ENCODE measurements at places on chromosomes 13 and 19.

- no peak for DNase-seq
Observed at GRCh38 chr19:29896802-29897201, 45.2 kb upstream of the URI1 start.

DNA sequence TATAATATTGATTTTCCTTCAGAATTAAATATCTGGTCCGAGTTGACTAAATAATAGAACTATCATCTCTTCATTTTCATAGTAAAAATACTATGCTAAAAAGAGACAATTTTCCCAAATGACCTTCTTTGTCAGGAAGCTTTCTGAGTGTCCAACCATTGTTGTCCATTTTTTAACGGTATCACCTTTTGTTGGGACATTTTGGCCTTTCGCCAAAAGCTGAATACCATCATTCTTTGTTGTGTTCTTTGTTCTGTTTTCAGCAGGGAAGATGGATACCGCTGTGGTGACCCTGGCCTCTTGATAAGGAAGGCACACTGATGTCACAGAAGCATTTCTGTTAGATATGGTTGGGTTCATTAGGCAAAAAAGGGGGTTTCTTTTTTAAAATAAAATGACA is 654.4 kb upstream of the GPC6 start:
- no peak for DNase-seq

DNA sequence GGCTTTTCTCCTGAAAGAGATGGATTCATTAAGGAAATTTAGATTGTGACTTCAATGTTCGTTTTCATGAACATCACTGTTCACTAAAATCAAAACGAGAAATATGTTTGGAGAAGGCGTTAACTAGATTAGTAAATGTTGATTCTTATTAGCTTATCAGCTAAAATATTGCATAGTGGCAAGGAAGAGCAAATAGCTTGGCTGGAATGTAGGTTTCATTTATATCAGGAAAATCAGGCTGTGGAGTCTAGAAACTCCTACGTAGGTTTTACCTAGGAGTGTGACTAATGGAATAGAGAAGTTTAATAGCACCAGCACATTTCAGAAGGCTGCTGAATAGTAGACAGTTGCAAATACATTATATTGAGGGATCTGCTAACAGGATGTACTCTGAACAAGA is 344.9 kb downstream of the LIG4 start:
- DNase-seq: no peak

DNA sequence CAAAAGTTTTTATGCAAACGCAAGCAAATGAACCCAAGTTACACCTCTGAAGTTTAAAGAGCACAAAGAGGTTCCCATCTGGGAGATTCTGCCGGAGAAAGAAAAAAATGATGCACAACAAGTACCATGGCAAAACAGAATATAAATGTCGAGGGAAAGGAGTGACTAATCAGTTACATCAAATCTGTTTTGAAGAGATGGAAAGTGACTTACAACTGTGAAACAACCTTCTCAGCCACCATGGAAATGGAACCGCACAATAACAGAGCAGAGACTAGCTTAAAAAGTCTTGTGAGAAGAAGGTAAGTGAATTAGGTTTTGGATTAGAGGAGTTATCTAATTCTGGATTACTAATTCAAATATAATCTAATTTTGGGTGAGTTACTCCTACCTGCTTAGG is 2.4 kb downstream of the HSPH1 start:
- no peak for DNase-seq

DNA sequence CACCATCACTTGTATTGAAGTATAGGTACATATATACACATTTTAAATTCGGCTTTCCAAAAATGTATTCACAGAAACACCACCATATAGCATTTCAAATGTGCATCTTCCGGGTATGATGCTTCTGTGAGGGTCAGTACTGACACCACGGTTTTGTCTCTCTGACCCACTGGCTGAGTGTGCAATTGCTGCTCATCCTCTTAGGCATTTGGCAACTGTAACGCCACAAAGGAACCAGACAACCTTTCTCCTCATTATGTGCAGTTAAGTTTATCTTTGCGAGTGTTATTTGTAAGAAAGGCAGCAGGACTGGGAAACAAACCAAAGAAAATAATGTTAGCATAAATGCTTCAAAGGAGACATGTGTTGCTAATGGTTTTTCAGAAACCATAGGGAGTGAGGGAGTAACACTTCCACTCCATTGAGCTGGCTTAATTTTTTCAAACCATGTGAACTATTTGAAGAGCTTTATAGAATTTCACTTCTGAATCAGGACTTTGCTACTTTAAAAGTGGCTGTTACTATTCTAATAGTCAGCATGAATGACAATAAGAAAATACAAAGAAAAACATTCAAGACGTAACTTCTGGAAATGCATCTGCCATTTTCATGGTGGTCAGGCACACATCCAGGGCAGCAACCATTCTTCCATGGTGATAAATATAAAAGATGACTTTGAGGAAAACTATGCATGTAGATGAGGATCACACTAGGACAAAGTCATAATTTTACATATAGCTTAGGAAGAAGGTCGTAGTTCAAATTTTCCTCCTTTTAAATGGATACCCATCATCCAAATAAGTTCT is 423.3 kb downstream of the MZT1 start:
- no peak for DNase-seq

GRCh38 chr19:57664269-57665127 is 4.2 kb upstream of the ZSCAN4 start:
- DNase-seq: no peak

DNA sequence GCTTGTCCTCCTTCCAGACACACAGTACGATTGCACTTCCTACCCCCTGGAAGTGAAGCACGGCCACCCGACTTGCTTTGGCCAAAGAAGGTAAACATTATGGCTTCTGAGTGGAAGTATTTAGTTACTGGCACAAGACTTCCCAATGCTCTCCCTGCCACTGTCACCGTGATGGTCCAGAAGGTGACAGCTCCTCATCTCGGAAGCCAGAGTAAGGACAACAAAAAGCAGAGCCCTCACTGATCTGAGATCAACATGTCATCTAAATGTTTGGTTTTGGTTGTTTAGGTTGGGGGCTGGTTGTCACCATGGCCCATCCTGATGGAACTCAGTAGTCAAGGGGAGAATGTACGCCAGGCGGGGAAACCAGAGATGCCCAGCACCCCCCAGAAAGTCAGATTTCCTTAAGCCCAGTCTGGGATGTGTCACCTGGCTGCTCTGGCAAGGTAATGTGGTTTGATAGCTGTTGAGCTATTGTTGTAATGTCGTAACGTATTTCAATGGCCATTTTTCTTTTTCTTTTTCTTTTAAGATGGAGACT is 170.1 kb upstream of the ZNF536 start:
- DNase-seq: no peak

GRCh38 chr19:37977992-37978391 is 71.0 kb downstream of the SIPA1L3 start:
- DNase-seq: no peak

DNA sequence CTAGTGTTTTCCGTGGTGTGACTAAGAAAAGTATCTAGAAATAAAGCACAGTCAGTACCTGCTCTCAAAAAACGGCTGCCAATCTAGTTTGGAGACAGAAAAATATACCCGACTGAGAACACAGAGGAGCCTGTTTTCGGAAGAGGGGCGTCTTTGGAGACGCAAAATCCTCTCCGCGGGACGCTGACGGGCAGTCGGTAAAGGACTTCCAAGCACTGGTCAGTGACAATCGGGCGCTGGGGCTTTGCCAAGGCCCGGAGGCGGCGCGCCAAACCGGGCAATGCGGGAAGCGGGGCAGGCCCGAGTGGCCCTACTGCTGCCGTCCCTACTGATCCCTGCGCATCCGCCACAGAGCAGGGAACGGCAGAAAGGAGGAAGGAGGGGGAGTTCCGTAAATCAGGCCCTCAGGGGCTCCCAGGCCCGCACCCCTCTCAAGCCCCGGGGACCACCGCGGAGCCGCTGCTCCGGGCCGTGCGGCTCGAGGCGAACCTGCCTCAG is 588 bp upstream of the DPY19L3 start:
- no peak for DNase-seq

DNA sequence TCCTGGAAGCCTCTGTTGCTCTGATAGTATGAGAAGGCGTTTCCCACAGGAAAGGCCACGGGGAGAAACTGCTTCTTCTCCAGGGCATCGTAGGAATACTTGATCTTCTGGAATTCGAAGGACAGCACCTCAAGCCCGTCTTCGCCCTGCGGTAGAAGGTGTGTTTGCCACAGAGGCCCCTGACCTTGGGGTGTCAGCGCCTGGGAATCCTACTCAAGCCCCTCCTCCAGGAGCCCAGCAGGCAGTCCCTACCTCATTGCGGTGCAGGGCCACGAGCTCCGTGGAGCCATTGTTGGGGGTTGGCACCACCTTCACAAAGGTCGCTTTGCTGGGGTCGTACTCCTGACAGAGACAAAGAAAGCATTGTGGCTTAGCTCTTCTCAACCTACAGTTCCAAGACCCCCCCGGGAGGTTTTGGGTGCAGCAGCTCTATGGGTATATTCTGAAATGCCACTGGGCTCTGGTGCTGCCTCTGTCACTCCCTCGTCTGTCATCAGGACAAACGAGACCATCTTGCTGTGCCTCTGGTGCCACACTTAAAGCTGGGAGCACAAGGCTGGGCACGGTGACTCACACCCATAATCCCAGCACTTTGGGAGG is 3.7 kb downstream of the ATP13A1 start:
- DNase-seq: no peak

DNA sequence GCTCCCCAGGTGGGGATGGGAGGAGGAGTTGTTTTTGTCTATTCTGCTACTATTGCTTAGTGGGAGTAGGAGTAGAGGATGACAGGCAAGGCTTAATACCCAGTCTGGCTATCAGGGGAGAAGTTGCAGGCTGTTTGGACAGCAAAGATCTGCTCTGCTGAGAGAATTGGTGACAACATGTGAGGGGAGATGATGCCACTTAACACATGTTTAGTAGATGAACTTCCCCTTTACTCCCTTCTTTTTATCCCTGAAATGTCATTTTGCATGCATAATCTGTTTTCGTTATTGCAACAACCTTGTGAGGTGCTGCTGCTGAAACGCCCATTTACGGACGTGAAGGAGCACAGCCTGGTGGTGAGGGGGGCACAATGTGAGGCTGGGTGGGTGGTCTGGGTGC is 3.0 kb upstream of the CYP4F12 start:
- DNase-seq: no peak

DNA sequence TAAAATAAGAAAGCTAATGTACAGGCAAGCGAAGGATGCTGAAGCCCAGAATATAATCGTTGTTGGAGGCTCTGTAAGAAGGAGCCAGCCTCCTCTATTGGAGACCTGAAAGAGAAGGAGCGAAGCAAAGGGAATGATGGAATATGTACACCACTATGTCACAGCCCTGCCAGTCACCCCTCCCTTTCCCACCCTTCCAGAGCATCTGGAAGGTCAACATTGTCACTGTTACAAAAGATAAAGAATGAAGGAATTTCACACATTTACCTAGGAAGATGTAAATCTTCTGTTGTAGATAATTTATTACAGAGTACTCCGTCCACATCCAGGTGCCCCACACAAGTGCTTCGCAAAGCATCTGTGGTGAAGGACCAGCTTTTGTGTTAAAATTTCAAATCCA is 39.7 kb upstream of the SACS start:
- no peak for DNase-seq

DNA sequence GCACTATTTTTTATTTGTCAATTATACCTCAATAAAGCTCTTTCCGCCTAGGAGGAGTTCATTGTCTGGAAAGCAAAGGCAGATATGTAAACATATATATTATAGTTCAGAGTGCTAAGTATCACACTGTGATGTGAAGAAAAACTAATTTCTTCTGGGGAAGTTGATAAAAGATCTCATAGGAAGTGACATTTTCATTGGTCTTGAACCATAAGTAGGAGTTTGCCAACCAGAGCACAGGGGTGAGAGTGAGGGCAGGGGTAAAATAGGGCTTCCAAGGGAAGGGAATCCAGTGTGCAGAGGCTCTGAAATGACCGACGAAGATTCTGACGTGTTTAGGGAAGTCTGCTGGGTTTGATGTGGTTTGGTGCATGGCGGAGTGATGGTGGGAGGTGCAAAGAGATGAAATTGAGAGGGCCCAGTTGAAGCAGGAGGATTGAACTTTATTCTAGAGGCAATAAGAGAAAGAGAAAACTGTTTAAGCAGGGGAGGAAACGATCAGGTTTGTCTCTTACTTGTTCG is 780 bp upstream of the GTF2F2 start:
- peak; percentile 11 for DNase-seq

- no peak for DNase-seq
Observed at GRCh38 chr13:30751183-30751933, 16.0 kb downstream of the ALOX5AP start.

DNA sequence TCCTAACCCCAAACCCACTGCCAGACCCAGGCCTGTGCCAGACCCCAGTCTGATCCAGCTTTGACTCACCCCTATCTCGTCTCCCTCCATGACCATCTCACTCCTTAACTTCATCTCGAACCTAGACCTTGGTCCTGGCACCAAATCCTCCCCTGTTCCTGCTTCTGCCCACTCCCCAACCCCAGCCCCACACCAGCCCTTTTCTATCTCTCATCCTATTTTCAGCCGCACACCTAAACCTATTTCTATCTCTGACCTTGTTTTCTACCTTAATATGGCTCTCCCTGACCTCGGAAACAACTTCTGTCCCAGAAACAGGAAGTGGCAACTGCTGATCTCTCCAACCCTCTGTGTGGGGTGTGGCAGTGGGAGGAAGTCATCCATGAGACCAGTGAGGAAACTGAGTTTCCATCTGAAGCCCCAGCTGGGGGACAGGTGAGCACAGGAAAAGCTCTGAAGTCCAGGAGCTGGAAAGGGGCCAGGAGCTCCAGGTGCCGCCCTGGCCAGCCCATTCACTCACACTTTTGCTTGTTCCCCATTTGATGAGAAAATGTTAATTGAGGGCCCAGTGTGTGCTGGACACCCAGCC is 13.7 kb downstream of the PTH2 start:
- DNase-seq: no peak

GRCh38 chr13:44605275-44605674 is 29.1 kb upstream of the TSC22D1 start:
- DNase-seq: no peak

- DNase-seq: no peak
Observed at GRCh38 chr19:55018633-55019032, 19.4 kb downstream of the GP6 start.

GRCh38 chr13:87444135-87444534 is 227.0 kb upstream of the SLITRK5 start:
- no peak for DNase-seq

GRCh38 chr13:105878119-105878700 is 657.3 kb downstream of the EFNB2 start:
- DNase-seq: no peak
